ENCODE measurements at places on chromosomes 4 and X.
A peak's percentile ranks its signal among the peaks of the same experiment; 100 is the strongest.

DNA sequence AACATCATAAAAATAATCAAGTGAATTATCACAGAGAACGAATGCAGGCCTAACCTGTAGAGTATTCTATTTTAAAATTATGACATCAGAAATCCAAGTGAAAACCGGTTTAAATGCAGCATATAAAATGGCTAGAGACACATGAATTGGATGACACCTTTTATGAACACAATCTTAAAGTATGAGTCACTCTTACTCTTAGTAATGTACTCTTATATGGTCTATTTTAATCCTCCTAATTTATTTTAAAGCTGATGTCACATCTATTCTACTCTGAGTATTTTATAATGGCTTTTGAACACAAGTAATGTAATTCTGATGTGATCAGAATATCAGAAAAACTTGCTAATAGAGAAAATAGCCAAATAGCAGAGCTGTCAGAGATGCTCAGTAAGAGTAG lies 161.4 kb upstream of the RADX start:
- no peak for DNase-seq

- DNase-seq: peak; percentile 40
Measured at GRCh38 chr4:7513671-7514070, 78.9 kb upstream of the PSAPL1 start.

DNA sequence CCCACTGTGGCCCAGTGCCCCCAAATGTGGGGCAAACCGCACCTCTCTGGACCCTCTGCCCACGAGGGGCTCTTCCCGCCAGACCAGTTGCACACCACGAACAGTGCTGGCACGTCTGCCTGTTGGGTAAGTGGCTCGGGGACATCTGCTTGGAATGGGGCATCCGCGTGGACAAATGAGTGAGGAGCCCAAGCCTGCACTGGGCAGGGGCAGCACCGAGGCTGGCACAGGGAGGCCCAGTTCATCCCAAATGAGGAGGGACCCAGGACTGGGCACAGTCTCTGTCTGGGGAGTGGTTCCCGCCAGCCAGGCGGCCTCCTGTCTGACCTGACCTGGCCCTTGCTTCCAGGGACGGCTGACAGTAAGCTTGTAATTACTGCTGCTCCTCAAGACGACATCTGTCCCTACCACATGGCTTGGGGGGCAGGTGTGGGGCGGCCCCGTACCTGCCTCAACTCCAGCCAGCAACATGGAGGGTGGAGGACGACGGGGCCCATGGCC lies 3.2 kb downstream of the SPON2 start:
- DNase-seq: no peak

DNA sequence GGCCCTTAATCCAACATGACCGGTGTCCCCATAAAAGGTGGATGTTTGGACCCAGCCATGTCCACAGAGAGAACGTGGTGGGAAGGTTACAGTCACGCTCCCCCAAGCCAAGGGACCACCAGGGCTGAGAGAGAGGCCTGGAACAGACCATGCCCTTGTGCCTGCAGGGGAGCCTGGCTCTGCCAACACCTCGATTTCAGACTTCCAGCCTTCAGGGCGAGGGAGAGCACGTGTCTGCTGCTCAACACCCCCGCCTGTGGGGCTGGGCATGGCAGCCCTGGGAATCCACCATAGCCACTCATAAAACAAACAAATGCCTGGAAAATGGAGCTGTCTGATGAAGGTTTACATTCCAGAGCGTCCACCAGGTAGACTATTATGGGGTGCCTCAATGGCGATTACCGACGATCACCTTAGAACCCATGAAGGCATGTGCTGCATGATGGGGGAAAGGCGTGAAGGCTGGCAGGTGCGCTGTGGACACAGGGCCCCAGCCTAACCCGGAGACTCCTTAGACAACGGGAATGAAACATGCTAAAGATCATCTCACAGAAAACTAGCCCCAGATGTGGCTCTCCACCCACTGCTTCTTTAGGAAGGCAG lies 42.3 kb upstream of the HMX1 start:
- no peak for DNase-seq

DNA sequence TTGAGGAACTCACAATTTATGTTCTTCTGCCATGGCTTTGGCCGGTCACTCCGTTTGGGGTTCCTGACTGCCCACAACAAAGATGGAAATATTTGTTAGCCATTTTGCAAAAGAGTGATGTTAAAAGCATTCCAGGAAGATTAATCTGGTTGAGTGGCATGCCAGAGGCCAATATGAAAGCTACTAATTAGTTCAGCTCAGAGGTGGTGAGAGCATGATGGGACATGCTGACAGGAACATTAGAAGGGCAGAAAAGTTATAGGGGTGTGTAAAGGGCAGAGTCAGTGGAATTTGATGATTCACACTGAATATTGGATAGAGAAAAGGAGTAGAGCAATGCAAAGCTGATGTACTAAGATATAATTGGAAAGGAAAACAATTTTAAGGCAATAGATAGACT lies 94.4 kb downstream of the TLL1 start:
- no peak for DNase-seq

- DNase-seq: no peak
Measured at GRCh38 chrX:33339219-33339618, 127.9 kb upstream of the DMD start.

DNA sequence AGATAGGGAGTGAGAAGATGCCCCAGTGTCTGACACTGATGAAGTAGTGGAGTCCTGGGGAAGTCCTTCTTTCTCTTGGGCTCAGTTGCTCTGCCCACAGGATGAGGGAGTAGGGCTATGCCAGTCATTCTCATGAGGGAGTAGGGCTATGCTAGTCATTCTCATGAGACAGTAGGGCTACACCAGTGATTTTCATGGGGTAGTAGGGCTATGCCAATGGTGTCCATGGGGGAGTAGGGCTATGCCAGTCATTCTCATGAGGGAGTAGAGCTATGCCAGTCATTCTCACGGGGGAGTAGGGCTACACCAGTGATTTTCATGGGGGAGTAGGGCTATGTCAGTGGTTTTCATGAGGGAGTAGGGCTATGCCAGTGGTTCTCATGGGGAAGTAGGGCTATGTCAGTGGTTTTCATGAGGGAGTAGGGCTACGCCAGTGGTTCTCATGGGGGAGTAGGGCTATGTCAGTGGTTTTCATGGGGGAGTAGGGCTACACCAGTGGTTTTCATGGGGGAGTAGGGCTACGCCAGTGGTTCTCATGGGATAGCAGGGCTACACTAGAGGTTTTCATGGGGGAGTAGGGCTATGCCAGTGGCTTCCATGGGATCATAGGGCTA lies 43.3 kb upstream of the SOD3 start:
- no peak for DNase-seq

- DNase-seq: no peak
Measured at GRCh38 chr4:120948382-120948781, 25.9 kb upstream of the PRDM5 start.

- DNase-seq: no peak
Measured at GRCh38 chrX:129316461-129316860, 206.8 kb downstream of the SMARCA1 start.

GRCh38 chrX:11137543-11138139 lies 26.5 kb downstream of the HCCS start:
- DNase-seq: peak; percentile 25

DNA sequence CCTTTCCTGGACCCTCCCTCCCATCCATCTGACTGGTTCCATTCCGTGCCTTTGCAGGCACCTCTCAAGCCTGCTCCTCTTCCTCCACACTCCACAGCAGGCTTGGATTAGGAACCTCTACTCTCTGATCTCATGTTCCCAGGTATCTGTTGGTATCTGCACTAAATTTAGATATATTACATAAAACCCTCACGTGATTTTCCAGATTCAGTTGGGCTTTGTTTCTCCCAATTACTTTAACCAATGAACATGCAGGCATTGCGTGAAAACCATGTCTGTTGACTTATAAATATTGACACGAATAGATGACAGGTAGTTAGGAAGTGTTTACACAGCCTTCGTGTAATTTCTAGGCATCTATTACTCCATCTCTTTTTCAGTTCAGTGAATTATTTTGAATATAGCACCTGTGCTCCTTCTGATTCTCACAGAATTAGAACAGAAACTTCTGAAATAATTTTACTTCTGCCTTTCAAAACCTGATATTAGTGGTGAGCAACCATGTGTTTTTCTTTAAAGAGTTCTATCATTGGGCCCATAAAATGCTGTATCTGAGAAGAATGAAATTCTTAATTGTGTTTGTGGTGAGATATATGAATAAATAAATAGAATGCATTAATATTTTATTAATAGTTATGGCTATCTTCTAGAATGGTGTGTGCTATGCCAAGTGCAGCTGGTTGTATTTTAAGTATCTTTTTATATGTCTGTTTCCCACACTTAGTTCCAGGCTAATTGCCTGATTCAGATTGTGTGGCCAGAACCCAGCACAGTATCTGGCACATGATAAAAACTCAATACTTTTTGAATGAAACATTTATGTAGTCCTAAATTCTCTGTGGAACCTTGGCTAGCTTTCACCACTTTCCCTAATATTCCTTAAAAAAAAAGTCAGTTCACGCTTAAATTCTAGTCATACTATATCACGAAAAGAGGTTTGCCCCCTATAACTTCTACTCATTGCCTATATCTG lies 304.8 kb downstream of the QDPR start:
- DNase-seq: no peak

Measured in GM04503 (cell line).